Stimulated activated CD4-positive, alpha-beta T cell treated with anti-CD3 and anti-CD28 coated beads, Interleukin-1b, Interleukin-23, amount 100 ng/mL, for 1 hour (primary cell): ENCODE measurements at places on chromosomes 12 and 14.

DNA sequence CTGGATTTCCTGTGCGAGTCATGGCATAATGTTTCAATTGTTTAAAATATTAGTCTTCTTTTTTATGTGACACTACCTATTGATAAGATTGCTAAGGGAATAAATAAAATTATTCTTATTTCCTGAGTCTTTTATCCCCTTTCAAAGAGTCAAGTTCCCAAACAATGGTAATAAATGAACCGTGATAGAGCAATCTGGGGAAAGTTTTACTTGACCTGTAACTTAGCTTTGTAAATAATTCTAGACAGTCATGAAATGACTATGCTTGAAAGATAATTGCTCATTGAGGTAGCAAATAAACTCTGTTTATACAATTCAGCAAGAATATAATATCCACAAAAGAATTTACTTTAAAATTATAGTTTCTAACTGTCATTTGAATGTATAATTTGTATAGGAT is 82.1 kb downstream of the TSPAN8 start:
- no peak for DNase-seq

DNA sequence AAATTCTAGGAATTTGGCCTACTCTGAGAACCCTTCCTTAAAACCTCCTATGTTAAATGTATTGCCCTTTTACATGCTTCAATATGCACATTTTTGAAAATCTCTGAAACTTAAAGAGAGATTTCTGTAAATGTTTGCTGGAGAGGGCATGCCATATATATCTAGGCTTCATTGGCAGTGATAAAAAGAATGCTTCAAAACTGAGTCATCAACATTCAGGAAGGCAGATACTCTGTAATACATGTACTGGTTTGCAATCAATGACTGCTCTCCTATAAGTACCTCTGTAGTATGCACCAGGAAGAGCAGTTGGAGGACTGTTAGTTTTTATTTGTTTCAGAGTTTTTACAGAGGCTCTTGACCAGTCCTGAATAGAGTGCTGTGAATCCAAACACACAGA is 739.9 kb downstream of the SLC16A7 start:
- DNase-seq, result no peak

DNA sequence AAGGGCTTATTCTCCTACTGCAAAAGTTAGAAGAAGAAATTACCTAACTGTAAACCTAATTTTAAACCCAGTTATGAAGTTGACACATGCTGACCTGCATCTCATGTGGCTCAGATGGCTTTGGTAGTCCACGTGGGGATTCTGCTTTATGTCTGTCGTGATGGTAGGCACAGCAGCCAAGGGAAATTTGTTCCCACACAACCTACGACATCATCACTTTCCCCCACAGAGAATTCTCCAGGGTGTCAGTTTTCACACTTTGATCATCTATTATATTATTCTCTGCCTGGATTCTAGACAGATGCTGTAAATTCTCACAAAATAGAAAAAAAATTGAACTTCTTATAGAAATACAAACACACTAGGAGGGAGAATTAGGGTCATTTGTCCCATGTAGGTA is 70.6 kb downstream of the PTHLH start:
- no peak for DNase-seq

GRCh38 chr14:64680013-64680713 is 24.1 kb upstream of the PLEKHG3 start:
- no peak for DNase-seq

- peak; percentile 74 for DNase-seq
Observed at GRCh38 chr12:49777800-49778748, 36.7 kb downstream of the TMBIM6 start.

DNA sequence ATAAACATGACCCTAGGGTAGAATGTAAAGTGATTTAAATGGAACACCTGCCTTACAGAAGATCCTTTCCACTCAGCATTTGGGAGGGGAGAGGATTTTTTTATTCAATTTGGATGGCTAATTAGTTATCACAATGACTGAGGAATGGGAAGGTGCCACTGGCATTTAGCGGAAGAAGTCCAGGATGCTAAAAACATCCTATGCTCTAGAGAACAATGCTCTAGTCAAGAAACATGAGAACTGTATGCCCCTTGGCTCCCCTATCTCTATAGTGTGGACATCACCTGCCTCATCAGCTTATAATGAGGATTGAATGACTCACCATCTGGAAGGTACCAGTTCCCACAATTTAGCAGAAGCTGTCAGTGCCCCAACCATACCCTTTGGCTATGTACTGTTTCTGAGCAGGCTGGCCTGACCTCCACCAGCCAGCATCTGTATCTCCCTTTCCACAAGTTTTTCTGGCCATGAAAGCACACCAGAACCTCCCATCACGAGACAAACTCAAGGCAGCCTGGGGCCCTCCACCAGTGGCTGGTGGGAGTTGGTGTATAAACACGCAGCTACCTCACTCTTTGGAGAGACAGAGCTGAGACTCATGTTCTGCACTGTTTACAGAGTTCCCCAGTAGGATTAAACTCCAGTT is 109.7 kb upstream of the VASH1 start:
- no peak for DNase-seq

DNA sequence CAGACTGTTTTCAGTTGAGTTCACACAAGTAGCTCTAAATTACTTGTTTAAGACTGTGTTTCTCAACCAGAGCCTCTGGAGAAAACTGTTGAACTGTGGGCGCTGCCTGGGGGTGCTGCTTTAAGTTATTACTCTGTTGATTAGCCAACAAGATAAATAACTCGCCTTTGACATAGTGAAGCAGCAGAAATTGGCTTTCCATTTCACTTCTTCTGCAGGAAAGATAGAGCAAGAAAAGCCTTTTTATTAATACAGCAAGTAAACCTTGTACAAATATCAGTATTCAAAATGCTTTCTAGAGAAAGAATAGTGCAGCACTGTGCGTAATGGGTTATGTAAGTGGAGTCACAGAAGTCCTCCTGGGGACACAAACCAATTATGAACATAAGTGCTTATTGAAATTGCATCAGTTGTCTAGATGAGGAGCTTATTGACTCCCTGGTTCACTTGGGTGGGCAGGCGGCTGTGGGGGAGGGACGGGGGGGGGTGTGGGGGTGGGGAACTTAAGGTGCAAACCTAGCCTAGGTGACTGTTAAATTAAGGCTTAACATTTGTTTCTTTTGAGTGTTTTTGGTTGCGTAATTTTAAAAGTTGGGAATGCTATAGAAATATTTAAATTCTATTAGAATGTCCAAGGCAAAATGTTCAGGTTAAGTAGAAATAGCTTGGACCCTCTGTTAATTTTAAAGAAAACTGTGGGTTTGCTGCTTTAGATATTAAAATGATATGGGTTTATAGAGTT is 6.3 kb downstream of the FRS2 start:
- DNase-seq, result no peak

GRCh38 chr12:5438671-5439200 is 6.8 kb downstream of the NTF3 start:
- no peak for DNase-seq

- no peak for DNase-seq
Observed at GRCh38 chr12:57323416-57323815, 72.4 kb upstream of the STAC3 start.

DNA sequence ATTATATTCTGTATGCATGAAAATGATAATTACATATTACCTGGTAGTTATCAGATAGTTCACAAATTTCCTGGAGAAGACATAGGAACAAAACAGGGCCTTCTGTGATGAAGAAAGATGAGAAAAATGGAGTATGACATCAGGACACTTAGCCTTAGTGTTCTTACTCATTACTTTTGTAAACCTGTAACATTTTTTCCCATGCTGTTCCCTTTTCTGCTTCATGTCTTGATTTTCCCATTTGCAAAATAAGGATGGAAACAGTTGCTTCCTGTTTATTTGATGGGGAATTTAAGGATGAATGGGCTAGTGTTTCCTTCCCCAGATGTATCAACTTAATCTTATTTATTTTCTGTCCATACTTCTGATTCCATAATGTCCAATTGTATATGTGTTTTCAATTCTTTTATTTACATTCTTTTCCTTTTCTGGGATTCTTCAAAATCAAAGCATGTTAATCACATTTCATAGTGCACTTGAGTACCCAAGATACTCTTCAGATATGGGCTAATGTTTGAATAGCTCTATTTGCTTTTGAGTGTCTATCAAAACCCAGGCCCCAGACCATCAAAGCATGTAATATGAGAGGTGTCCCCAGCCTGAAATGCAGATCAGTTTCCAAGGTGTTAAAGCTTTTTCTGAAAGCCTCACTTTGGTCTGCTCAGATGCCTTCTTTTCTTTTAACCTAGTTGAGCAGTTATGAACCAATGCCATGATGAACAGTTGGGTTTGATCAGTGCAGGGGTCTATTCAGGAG is 260.5 kb downstream of the RAD51B start:
- no peak for DNase-seq

DNA sequence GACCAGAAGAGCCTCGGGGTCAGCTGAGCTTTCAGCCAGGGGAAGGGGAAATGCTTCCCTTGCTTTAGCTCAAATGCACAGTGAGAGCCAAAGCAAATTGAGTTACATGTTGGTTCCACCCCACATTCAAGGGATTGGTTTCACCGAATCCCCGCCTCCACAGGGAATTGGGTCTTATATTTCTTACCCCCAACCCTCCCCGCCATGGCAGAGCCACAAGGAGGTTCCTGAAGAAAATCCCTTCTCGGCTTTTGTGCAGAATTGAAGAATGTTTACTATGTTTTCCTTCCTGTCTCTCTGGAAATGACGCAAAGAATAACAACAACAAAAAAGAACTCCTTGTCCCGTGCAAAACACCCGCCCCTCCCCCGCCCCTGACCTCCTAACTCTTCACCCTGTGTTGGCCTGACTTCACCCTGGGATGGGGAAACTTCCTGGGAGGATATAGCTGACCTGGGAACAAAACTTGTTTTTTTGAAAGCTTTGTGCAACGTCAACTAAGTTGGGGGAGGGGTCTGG is 21.9 kb upstream of the CIPC start:
- DNase-seq, result no peak

- no peak for DNase-seq
Observed at GRCh38 chr14:68561531-68562007, 231.3 kb downstream of the ZFP36L1 start.

DNA sequence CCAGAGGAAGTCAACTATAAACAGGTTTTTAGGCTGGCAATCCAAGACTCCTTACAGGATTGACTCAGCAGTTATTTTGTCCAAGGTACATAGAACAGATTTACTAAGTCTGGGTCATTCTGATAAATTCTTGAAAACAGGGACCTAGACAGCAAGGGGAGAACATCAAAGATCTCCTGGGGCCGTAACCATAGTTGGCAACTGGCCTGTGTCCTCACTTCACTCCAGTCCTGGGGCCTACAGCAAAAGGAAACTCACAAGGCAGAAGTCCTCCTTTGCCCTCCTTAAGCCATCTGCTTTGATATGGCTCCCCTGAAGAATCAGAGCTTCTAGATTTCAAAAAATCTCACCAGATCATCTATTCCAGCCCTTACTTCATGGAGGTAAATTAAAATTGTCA is 207.2 kb upstream of the IGF1 start:
- DNase-seq, result no peak

DNA sequence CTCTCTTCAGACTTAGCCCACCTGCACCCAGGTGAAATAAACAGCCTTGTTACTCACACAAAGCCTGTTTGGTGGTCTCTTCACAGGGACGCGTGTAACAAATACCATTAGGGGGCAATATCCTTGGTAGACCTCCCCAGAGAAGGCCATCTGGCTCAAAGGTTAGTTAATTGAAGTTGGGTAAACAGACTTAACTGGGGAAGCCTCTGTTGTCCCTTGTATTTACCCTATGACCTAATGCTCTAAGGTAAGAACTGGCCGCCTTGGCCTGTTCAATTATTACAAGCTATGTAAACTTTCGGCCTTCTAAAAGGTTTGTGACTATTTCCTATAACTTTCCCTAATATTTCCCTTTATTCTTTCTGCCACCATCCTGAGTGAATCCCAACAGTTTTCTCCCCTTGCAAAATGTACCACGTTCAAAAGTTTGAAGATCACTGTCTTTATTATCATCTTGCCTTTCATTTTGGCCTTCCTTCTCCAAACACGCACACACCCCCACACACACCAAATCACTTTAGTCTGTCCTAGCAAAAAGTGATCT is 15.3 kb upstream of the LYZ start:
- DNase-seq, result no peak
